ENCODE measurements at places on chromosomes 6 and 20.

- DNase-seq: no peak
Measured at GRCh38 chr20:21510414-21511384, 3.2 kb downstream of the NKX2-2 start.

DNA sequence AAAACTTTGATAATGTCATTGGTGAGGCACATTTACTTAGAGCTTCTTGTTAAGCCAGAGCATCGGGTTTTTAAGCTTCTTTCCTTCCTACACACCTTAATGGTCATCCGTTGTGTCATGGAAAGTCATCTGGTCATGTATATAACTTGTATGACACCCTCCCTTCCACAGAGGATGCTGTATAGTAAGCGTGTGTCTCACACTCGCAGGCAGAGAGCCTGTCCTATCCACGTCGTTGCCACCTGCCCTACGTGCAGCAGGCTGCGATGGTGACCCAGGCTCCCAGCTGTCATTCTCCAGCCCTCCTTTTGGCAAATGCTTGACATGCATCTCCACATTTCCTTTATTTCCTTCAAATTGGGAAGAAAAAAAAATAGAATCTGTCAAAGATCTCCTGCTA is 85.6 kb downstream of the MYB start:
- DNase-seq: no peak

GRCh38 chr20:18705490-18705889 is 108.1 kb upstream of the SCP2D1 start:
- DNase-seq: no peak

DNA sequence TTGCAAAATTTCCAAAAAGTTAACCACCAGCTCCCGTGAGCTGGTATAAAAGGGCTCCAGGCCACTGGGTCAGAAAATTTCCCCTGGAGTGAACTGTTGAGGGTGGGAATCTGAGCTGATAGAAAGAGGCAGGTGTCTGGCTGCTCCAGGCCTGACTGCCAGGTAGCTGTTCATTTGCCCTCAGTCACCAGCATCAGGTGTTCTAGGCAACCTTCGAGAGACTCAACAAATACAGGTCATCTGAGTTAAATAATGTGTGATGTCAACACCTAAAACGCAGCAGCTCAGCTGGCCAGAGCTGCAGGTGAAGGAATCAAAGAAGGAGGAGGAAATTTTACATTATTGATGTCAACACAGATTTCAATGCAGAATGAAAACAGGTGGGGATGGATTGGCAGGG is 46.7 kb downstream of the KCNK5 start:
- no peak for DNase-seq

DNA sequence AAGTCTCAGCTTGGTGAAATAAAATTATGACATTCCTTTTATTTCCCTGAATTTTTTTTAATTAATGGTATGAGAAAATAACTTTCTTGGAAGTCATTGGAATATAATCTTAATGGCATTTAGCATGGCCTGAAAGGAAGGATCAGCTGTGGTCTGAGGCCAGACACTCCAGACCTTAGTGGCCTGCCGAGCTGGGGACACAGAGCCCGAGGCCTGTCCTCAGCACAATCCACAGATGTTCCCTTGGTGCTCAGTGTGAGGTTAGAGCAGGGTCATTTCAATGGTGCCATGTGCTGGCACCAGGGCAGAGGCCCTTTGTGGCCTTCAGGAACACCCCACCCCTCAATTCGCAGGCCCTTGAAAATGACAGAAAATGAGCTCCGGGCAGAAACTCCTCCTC is 120.6 kb downstream of the ADGB start:
- no peak for DNase-seq

DNA sequence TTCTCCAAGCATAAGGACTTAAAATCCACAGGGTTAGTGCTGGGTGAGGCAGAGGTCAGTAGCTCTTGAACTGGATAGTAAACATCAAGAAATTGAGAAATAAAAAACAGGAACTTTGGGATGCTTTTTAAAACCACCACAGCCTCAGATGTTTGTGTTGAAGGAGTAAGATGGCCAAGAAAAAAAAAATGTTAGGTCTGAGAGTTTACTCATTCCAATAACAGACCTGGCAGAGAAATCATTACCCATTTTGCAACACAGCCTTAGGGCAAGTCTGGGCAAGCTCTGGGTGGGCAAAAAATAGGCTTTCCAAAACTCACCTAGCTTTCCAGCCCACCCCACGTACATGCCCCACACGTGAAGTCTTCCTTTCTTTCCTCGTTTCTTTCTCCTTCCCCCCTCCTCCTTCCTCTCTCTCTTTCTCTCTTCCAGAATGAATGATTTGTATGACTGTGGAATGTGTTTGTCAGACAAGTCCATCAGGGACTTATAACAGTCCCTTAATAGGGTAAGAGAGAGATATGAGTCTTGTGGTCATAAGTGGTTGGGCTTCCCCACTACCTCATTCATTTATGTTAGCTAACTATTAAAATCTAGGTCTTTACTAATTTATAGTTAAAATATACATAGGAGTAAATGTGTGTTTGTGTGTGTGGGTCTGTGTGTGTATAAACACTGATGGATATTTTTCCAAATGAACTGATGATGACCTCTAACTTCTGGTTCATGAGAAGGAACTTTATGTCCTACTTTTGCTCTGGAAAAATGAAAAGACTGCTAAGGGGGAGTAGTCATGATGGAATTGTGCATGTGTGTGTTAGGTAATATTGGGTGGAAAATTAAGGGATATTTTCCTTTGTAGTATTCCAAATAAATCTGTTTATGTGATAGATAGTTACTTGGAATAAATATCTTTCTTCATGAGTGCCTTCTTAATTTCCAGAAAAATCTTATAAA is 18.0 kb upstream of the DSE start:
- no peak for DNase-seq

GRCh38 chr6:32664827-32665362 is 1.6 kb downstream of the HLA-DQB1 start:
- DNase-seq: peak; percentile 13
